ENCODE measurements at places on chromosomes 4 and X.

- DNase-seq = no peak
These were observed 32.9 kb downstream of the CCNQ start for GRCh38 chrX:153565996-153566580.

DNA sequence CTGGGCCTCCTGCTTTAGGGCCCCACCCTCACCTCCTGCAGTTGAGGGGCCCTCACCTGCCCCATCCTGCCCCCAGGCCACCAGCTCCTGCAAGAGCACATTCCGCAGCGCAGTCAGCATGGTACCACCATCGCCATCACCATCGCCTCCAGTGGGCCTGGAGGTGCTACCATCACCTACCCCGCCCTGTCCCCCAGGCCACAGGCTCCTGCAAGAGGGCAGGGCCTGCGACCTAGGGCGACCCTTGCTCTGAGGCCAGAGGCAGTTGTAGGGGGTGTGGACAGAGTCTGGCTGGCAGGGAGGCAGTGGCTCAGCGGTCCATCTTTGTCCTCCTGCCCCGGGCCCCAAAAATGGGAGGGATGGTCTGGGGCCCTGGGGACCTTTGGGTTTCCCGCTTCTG lies 3.9 kb upstream of the HAUS7 start:
- no peak for DNase-seq

DNA sequence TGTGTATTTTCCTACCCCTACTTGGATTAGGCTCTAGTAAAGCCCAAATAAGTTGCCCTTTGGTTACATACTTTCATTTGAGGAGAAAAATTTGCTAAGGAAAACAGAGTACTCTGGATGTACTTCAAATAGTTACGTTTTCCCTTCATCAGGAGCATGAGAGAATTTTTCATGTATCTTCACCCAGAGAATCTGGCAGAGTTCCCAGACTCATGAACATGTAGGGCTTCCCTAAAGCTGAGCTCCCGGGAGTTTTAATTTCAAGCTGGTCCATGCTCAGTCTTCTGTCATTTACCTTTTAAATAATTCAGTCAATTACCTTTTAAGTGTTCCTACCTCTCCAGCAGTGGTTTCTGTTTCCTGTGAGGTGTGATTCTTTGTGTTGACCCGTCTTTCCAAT lies 367.5 kb upstream of the GRID2 start:
- DNase-seq = no peak

GRCh38 chr4:80071604-80072227 lies 1.3 kb downstream of the ANTXR2 start:
- DNase-seq = no peak

- no peak for DNase-seq
These were observed 4.2 kb upstream of the LEF1 start for GRCh38 chr4:108172753-108173598.

- no peak for DNase-seq
These were observed 29.0 kb downstream of the CLOCK start for GRCh38 chr4:55517526-55518229.

DNA sequence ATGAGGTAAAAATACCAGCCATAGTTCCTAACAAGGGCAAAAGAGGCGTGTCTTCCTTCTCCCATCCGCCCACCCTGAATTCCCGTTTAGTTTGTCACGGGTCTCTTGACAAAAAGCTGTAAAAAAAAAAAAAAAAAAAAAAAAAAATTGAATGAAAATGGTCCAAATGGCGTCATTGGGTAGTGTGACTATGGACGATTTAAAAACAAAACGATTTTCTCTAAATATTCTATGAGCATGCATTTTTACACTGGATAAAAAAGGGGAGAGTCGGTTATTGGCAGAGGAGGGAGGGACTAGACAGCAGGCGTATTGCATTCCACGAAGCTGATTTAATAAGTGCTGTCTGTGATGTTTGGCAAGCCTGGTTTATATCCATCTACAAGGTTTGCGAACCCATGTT lies at the start of gene FAM133A:
FAM133A (plus strand) TSS at position 338 of the 403 bp plus-strand sequence. CDS start 35,214 bp downstream, outside the sequence.
- no peak for DNase-seq

DNA sequence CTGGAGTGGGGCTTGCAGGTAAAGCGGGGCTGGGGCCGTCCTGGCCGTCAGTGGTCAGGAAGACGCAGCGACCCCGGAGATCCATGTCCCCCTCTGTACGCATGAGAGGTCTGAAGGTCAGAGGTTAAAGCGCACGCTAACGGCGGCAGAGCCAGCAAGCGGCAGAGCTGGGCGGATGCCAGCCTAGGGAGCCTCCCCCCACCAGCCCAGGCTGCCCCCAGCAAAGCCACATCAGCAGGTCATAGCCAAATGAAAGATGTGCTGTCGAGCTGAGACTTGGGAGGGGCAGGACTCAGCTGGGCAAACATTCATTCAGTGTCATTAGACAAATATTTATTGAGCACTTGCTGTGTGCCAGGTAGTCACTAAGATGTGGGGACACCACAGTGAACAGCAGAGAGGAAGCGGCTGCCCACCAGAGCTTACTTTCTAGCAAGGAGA lies 593 bp upstream of the JAKMIP1 start:
- no peak for DNase-seq

Measured in stimulated activated CD8-positive, alpha-beta memory T cell treated with anti-CD3 and anti-CD28 coated beads, Interleukin-4, amount 100 ng/mL, for 1 hour (primary cell).